Ovary (tissue), 10 donors: ENCODE measurements at places on chromosomes 11 and 22.
A peak's percentile ranks its signal among the peaks of the same experiment; 100 is the strongest.

GRCh38 chr11:35166369-35167360 is 27.7 kb downstream of the CD44 start:
- no peak overlapping the region for H3K4me3 ChIP-seq
- H3K27ac ChIP-seq: no peak overlapping the region
- DNase-seq: no peak
- H3K27me3 ChIP-seq: no peaks in the 10 kb centered on the region
- H3K36me3 ChIP-seq: no peaks in the 10 kb centered on the region

DNA sequence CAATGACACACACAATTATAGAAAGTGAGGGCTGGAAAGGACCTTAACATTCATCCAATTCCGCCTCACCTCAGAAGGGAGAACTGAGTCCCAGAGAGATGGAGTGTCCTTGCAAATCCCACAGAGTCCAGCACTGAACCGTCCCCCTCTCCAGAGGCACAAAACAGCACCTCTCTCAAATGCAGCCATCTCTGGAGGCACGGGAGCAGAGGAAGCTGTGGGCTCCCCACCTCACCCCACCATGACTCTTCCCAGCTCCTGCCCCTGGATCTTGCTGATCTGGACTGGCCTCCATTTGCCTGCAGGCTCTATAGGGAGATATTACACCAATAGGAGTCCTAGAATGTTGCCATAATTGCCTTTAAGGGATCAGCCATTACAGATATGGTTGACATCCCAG is 1.4 kb upstream of the DRD2 start:
- H3K4me3 ChIP-seq: no peak overlapping the region
- no peak overlapping the region for H3K27ac ChIP-seq
- no peaks in the 10 kb centered on the region for H3K36me3 ChIP-seq
- no peak for DNase-seq
- no peaks in the 10 kb centered on the region for H3K4me1 ChIP-seq

DNA sequence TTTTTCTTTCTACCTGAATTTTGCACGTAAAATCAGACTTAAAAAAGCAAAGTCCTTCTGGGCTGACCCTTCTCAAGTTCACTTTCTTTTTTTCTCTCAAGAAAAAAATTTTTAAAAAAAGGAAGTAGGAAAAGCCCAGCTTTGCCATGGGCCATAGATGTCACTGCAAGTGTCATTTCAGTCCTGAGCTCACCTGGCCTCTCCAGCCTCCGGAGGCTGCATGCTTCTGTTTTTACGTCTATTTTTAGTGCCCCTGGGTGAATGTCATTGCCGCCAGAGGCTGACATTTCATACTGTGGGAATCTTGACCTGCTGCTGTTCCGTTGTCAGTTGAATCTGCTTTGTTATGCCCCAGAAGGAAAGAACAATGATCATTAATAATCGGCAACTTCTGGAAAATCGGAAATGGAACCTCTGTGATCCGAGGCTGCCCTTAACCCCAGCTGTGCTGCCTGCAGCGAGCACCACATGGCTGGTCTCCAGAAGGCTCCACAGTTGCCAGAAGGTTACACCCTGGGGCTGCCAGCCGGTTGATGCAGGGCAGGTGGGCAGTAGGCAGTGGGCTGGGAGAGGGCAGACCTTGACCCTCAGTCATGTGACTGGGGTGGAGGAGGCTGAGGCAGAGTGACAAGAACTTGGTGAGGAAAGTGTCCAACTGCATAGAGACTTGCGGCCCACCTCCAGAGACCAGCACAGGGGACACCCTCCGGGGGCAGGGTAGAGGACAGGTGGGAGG is 16.7 kb upstream of the MYEOV start:
- no peak for DNase-seq
- H3K27ac ChIP-seq: no peak overlapping the region
- no peaks in the 10 kb centered on the region for H3K36me3 ChIP-seq
- no peaks in the 10 kb centered on the region for H3K4me1 ChIP-seq
- H3K27me3 ChIP-seq: no peaks in the 10 kb centered on the region

DNA sequence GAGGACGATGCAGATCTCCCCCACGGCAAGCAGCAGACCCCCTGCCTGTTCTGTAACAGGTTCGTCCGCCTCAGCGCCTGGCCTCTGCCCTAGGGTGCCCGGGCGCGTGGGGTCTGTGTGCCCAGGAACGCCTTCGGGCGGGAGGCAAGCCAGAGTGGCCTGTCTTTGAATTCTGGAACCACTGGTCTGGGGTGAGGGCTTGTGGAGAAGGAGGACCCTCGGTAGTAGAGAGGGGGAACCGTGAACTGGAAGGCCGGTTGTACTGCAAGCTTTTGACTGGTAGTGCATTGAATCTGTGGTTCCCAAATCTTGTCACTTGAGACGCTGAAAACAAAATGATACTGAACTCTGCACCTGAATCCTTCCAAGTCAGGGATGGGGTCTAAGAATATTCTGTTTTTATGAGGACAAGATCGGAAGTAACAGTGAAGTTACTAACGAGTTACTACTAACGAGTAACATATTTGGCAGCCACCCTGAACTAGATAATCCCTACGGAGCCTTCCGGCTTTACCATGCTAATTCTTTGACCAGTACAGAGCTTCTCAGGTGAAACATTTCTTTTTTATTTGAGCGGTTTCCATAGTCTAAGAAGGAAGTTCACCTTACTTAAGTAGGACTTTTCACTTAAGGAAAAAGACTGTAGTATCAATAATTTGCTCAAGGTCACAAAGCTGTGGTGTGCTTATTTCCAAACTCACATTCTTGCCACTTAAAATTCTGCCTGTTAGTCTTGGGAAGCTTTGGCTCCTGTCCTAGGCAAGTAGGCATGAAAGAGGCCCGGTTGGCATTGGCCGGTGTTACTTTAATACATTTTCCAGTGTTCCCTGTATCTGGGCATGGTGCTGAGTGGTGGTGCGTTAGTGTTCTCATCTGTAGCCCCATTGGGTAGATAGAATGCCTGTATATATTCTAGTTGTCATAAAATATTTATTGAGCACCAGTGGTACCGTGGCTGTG is 860 bp downstream of the PRMT3 start:
- DNase-seq: no peak
- peak overlapping the region; percentile 81 for H3K27ac ChIP-seq
- no peaks in the 10 kb centered on the region for H3K27me3 ChIP-seq
- H3K36me3 ChIP-seq: no peaks in the 10 kb centered on the region
- peak overlapping the region; percentile 71 for H3K4me3 ChIP-seq

DNA sequence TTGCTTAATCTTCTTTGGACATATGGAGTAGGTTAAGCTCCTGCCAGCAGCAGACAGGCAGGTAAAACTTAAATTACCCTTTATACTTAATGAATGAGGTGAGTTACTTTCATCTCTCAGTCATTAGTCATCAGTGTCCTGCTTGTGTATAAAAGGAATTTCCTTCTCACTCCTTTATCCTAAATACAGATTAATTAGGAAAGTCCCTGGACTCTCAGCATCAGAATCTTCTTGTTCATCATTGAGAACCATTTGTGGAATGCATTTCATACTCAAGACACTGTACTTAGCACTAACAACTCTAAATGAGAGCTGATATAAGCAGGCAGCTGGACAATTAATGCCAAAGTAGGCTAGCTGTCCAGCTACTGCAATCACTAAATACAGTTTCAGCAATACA is 630.4 kb downstream of the METTL15 start:
- no peaks in the 10 kb centered on the region for H3K4me1 ChIP-seq
- H3K27me3 ChIP-seq: no peaks in the 10 kb centered on the region
- H3K27ac ChIP-seq: no peak overlapping the region
- no peak overlapping the region for H3K4me3 ChIP-seq
- no peaks in the 10 kb centered on the region for H3K36me3 ChIP-seq

DNA sequence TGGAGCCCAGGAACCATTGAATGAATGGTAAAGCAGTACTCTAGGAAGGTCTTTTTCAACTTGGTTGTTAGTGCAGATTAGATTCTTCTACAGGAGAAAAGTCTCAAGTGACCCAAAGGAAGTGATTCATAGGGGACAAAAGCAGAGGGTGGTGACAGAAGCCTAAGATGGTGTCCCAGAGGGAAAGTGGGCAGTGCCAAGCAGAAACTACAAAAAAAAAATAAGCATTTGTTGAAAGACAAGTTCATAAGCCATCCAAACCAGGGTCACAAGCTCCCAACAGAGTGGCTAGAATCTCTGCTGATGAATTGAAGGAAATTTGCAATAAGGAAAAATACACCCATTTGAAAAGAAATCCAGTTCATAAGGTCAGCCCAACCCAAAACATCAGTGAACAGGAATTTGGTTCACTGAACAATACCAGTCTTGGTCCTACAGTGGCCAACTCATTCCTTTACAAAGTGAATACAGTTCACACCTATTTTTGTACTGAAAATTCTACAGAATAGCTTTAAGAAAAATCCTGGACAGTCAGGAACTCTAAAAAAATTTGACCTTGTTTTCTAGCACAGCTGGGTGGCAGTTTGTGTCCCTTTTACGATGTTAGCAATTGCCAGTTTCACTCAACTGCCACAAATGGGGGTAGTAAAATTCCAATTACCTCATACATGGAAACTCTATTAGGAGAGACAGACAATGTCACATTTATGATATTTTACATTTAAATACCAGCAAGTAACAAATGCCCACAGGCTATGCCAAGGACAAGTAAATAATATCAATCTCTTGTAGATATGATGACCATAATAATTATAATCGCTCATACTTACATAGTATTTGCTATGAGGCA is 21.6 kb upstream of the NUP160 start:
- no peak for DNase-seq
- H3K36me3 ChIP-seq: no peaks in the 10 kb centered on the region
- no peaks in the 10 kb centered on the region for H3K27me3 ChIP-seq

DNA sequence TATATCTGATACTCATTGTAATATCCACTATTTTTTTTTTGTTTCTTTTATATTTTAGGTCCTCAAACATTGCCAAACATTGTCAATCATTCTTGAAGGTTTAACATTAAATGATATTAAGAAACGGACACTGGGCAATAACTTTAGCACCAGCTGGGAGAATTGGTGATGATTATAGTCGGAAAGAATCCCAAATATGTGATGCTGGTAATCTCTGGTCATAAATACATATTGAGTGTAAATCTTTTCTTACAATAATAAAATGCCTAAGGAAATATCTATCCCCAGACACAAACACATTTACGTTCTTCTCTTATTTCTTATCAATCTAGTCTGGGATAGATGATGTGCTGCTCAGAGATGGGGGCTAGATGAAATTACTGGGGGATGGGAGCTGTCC is 25.2 kb downstream of the OR51E2 start:
- H3K27me3 ChIP-seq: no peaks in the 10 kb centered on the region
- no peak for DNase-seq
- H3K4me1 ChIP-seq: peaks cover 4% of the 10 kb centered on the region
- no peak overlapping the region for H3K4me3 ChIP-seq
- H3K27ac ChIP-seq: no peak overlapping the region

GRCh38 chr22:47370448-47371262 is 608.2 kb downstream of the TBC1D22A start:
- H3K36me3 ChIP-seq: no peaks in the 10 kb centered on the region
- no peak overlapping the region for H3K4me3 ChIP-seq
- H3K4me1 ChIP-seq: no peaks in the 10 kb centered on the region
- no peaks in the 10 kb centered on the region for H3K27me3 ChIP-seq
- no peak overlapping the region for H3K27ac ChIP-seq
- DNase-seq: no peak

- no peak overlapping the region for H3K4me3 ChIP-seq
- peaks cover 30% of the 10 kb centered on the region for H3K4me1 ChIP-seq
- H3K27ac ChIP-seq: peak overlapping the region; percentile 13
- no peaks in the 10 kb centered on the region for H3K27me3 ChIP-seq
Measured at GRCh38 chr11:46291441-46292150, 14.1 kb downstream of the CREB3L1 start.

DNA sequence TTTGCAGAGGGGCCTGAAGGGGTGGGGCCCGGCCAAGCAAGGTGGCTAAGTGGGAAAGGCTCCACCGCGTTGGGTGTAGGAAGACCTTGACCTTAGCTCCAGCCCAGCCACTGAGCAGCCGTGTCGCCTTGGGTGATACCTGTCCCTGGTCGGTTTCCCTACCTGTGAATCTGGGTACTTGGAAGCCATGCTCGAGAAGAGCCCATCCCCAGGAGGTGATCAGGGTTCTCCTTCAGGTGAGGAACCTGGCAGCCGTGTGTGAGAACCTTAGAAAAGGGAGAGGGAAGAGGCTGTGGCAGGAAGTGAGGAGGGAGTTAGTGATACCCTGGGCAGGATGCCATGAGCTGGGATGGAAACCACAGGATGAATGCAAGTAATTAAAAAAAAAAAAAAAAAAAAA is 21.6 kb downstream of the PPARA start:
- no peaks in the 10 kb centered on the region for H3K36me3 ChIP-seq
- no peaks in the 10 kb centered on the region for H3K27me3 ChIP-seq
- DNase-seq: peak; percentile 72
- no peak overlapping the region for H3K4me3 ChIP-seq

- no peaks in the 10 kb centered on the region for H3K36me3 ChIP-seq
- DNase-seq: peak; percentile 14
- no peak overlapping the region for H3K4me3 ChIP-seq
- H3K27me3 ChIP-seq: no peaks in the 10 kb centered on the region
- H3K27ac ChIP-seq: no peak overlapping the region
Measured at GRCh38 chr11:2775626-2776350, 76.0 kb upstream of the KCNQ1OT1 start.

- no peaks in the 10 kb centered on the region for H3K36me3 ChIP-seq
- peaks cover 12% of the 10 kb centered on the region for H3K4me1 ChIP-seq
- H3K27ac ChIP-seq: peak overlapping the region; percentile 85
- H3K27me3 ChIP-seq: no peaks in the 10 kb centered on the region
Measured at GRCh38 chr11:804599-804964, 449 bp downstream of the PIDD1 start.

DNA sequence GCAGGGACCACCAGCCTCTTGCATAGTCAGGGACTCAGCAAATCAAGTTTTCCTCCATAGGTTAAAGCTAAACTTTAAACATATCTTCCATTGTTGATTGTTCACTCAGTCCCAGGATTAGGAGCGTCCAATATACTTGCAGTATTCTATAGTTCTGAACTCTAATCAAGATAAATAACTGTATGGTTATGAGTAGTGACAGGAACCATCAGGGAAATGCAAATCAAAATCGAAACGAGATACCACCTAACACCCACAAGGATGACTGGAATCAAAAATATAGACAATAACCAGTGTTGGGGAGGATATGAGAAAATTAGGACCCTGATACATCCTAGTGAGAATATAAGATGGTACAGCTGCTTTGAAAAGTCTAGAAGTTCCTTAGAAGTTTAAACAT is 190.0 kb downstream of the ETS1 start:
- no peaks in the 10 kb centered on the region for H3K27me3 ChIP-seq
- H3K27ac ChIP-seq: no peak overlapping the region
- H3K4me1 ChIP-seq: peaks cover 11% of the 10 kb centered on the region
- no peak for DNase-seq
- H3K36me3 ChIP-seq: no peaks in the 10 kb centered on the region

DNA sequence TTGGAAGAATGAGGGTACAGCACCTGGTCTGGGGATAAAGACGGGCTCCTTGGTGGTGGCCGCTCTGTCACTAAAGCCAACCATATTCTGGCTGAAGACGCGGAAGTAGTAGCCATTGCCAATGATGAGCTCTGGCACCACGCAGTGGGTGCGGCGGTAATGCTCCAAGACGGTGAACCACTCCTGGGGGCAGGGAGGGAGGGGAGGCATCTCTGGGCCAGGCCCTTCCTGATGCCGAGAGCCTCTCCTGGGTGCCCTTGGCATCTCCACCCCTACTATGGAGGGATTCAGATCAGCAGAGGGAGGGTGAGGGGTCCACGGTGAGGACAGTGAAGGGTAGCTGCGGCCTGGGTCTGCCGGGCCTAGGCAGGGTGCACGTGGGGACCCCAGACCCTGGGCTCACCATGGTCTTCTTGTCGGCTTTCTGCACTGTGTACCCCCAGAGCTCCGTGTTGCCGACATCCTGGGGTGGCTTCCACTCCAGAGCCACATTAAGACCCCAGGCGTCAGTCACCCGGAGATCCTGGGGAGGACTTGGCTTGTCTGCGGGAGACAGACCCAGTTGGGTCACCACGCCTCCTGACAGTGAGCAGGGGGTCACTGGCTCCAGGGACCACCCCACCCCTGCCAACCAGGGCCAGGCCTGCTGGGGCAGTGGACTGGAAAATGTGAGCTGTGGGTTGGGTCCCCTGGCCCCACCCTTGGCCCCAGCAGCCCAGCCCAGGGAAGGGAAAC is 19.5 kb downstream of the MYBPC3 start:
- no peak overlapping the region for H3K27ac ChIP-seq
- H3K4me3 ChIP-seq: no peak overlapping the region
- DNase-seq: no peak
